ENCODE measurements at places on chromosomes 12 and 14.

DNA sequence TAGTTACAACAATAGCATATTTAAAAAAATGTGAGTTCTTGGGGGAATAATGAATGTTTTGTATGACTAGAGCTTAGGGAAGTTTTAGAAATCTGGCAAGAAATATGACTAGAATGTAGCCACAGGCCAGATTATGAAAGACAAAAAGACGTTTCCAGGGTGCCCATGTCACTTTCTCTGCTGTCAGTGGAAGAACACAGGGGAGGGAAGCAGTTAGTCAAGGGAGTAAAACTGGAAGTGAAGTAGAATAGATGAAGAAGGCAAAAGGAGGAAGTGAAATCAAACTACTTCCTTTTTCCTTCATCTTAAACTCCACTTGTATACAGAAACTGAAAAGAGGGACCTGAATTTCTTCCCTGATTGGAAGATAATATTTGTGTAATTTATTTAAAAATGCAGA is 81.2 kb upstream of the ATP2B1 start:
- H3K27me3 ChIP-seq = no peaks in the 10 kb centered on the region
- peak overlapping the region; percentile 32 for H3K4me3 ChIP-seq
- peaks cover 8% of the 10 kb centered on the region for H3K36me3 ChIP-seq
- H3K27ac ChIP-seq = no peak overlapping the region

DNA sequence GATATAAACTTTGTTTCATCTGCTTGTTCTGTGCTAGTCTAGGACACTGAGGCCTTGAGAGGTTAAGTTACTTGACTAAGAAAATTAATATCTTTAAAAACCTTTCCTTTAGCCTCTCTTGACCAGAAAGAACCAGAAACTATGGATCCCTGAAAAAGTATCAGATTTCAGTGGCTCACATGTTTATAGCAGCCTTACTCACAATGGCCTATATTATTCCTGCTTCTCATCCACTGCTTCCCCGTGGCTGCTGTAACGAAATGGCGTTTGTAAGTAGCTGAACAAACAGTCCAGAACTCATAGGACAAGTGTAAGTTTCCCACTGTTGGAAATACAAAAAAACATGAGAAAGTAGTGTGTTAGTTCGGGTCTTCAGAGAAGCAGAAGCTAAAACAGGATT is 3.2 kb upstream of the PYGL start:
- no peaks in the 10 kb centered on the region for H3K36me3 ChIP-seq
- peak overlapping the region; percentile 48 for H3K27ac ChIP-seq
- DNase-seq = no peak
- peaks cover 21% of the 10 kb centered on the region for H3K4me1 ChIP-seq
- no peak overlapping the region for H3K4me3 ChIP-seq

- H3K27ac ChIP-seq = peak overlapping the region; percentile 15
- no peaks in the 10 kb centered on the region for H3K27me3 ChIP-seq
- H3K4me3 ChIP-seq = no peak overlapping the region
- H3K36me3 ChIP-seq = peaks cover 6% of the 10 kb centered on the region
Measured at GRCh38 chr12:79665212-79665887, 25.4 kb downstream of the PAWR start.

- peak overlapping the region; percentile 77 for H3K4me3 ChIP-seq
- peak overlapping the region; percentile 98 for H3K27ac ChIP-seq
- DNase-seq = no peak
- H3K27me3 ChIP-seq = no peaks in the 10 kb centered on the region
- H3K4me1 ChIP-seq = peaks cover 58% of the 10 kb centered on the region
Measured at GRCh38 chr12:110247340-110248095, 33.5 kb upstream of the ATP2A2 start.

- H3K27me3 ChIP-seq = no peaks in the 10 kb centered on the region
- peaks cover 37% of the 10 kb centered on the region for H3K4me1 ChIP-seq
- no peak for DNase-seq
Measured at GRCh38 chr14:55302367-55303124, 31.3 kb downstream of the FBXO34 start.

GRCh38 chr12:57085999-57086492 is 2.9 kb upstream of the NAB2 start:
- peaks cover 32% of the 10 kb centered on the region for H3K4me1 ChIP-seq
- H3K36me3 ChIP-seq = peaks cover 7% of the 10 kb centered on the region
- peak overlapping the region; percentile 95 for H3K27ac ChIP-seq
- H3K4me3 ChIP-seq = peak overlapping the region; percentile 89

Measured in type B pancreatic cell (in vitro differentiated cells).